ENCODE measurements at places on chromosomes 2 and 18. TPM values are rescaled to one million over a fixed set of nuclear protein-coding genes. Genes with fewer than 3 reads are reported as not detected.

- no peak for DNase-seq
Observed at GRCh38 chr18:22436136-22436535, 18.4 kb upstream of the CTAGE1 start.

DNA sequence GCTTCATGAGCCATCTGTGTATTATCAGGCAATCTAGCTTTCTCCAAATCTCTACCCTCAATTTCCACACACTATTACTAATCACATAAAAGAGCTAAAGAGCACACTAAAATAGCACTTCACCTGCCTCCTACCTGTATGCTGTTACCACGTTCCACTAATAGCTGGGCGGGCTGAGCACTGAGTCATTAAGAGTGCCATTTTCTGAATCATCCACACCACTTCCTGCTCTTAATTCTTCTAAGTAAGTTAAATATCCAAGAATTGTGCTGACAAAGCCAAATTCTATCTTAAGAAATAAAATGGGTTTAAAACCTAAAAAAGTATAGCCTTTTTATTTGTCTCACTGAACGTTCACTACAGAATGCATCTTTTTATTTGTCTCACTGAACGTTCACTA, 35.7 kb downstream of the NOL10 start:
- no peak for DNase-seq

GRCh38 chr2:70516596-70516995, 37.0 kb downstream of the TGFA start:
- peak; percentile 36 for DNase-seq

MTLN gene
- 56.1 TPM for total RNA-seq

DNA sequence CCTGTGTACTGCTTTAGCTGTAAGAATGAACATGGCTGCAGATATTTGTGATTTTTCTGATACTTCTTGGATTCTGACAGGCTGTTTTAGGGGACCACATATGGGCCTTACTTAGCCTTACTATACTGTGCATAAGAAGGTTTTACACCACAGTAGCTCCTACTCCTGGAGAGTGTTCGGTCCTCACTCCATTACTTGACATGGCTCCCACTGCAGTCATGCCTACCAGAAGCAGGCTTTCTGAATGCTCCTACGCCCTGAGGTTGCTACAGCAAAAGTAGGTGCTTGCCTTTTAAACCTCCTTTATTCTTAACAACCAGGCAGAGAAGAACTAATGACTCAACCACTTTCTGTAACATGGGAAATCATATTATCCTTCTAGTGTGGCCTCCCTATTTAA, 125.2 kb upstream of the MAP2 start:
- no peak for DNase-seq

DNA sequence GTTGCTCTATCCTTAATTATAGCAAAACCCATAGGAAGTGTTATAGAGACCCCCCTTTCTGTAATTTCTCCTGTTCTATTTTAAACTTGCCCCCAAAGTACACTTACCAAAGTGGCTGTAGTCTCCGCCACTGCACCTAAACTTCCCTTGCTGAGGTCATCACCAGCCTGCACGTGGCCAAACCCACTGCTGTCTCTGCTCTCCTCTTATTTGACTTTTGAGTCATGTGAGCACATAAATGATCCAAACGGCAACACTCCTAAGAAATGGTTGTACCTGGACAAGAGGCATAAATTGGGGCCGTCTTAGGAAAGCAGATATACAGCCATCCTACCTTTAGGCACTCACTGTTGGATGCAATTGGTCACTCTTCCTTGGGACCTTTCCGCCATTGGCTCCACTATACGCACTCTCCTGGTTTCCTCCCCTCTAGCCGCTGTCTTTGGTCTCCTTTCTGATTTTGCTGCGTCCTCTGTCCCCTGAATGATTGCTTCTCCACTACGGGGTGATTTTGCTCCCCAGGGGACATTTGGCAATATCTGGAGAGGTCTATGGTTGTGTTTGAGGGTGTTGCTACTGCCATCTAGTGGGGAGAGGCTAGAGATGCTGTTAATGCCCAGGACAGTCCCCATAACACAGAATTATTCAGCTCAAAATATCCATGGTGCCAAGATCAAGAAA, 19.2 kb upstream of the IL36G start:
- DNase-seq, result peak; percentile 28

Measured in MG63 (cell line).